Stimulated activated CD8-positive, alpha-beta memory T cell treated with anti-CD3 and anti-CD28 coated beads, Interleukin-7, amount 100 ng/mL, for 1 hour (primary cell): ENCODE measurements at places on chromosomes 3 and 15.

DNA sequence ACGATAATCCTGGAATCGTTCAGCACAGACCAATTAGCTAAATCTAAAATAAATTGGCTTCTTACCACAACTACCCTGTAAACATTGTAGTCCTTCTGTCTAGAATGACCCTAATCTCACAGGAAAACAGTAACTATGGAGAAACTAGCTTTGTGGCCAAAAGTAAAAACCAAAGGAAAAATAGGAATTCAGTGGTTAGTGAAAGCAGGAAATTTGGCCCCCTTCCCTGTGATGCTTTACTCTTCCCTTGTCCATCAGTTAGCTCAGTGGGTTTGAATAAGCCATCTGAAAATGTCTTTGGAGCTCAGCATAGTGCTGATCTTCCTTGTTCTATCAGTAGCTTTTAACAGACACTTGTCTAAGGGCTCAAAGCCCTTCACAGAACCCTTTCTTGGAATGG lies 1.6 kb downstream of the NMD3 start:
- DNase-seq, result no peak

- no peak for DNase-seq
These were observed 40.7 kb downstream of the SNRK start for GRCh38 chr3:43326891-43327581.

GRCh38 chr3:53978386-53978785 lies 86.7 kb upstream of the SELENOK start:
- no peak for DNase-seq

DNA sequence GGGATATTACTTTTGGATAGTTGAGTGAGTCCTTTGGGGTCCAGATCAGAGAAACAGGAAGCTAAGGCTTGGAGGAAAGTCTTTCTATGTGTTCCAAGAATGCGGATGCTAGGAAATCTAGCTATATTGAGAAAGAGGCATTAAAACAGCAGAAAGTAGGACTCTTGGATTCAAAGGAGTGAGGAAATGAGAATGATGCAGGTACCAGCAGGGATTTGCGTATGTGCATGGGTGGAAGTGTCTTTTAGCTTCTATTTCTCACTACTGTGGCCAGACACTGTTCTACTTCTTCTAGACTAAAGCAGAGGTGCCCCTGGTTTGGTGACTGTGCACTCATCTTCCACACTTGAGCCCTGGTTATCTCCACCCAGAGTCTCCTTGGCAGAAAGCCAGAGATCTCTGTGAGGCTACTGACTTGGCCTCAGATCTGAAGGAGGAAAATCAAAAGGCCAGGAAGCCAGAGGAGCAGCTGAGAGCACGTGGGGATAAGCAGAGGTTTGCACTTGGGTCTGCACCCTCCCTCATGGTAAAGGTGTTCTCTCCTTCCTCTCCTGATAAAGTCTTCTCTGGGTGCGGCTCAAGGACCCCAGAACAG lies 44.3 kb downstream of the ATP2B2 start:
- DNase-seq, result no peak

DNA sequence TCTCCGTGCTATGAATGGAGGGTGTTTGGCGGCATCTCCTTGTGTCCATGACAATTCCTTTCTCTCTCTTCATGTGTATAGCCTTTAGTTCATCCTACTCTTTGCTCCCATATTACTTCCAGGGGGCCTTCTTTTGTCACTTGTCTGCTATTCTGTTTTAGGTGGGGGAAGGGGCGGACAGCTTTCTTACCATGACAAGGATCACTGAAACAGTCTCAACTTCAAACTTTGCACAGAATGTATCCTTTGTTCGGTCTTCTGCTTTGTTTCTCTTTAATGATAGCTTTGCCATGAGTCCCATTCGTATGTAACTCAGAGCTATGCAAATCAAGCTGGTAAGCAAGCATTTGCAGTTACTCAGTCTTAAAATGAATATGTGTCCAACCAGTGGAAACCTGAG lies 294.2 kb downstream of the TIGIT start:
- no peak for DNase-seq

- DNase-seq, result no peak
These were observed 12.0 kb upstream of the TASOR start for GRCh38 chr3:56694867-56695683.

GRCh38 chr3:123644358-123644757 lies 59.5 kb upstream of the HACD2 start:
- DNase-seq, result no peak

DNA sequence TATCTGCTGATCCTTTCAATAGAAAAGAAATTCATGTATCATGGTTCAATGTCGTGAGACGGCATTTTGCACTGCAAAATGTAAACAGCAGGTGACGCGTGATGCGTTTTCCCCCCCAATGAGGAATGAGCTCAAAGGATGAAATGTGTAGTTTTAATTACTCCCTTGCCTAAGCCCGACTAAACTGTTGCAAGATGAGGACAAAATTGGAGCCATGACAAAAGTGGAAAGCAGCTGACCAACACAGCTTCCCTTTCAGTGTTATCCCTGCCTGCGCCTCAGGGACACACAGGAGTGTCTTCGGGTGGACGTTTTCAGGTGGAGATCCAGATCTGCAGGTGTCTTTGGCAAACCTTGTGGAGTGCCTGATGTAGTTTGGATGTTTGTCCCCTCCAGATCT lies 92.0 kb downstream of the GABRG3 start:
- no peak for DNase-seq

DNA sequence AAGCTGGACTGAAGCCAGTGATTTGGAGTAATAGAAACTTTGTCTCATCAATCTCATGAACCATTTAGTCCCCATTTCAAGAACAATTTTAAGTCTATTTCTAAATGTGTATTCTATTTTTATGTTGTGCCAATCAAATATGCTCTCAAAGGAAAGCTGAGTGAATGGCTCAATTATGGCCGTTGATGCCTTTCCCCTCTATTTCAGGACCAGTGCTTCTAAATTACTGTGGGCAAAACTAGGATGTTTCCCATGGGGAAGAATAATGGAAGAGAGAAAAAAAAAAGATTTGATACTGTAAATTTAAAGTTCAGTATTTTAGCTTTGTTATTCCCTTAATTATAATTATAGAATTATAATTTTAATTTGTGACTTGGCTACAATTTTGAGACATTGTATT lies 110.1 kb downstream of the CADM2 start:
- no peak for DNase-seq

- DNase-seq, result no peak
These were observed 4.1 kb upstream of the GPD1L start for GRCh38 chr3:32102289-32102688.

- no peak for DNase-seq
These were observed 334.4 kb upstream of the TRIM42 start for GRCh38 chr3:140343211-140344081.

- no peak for DNase-seq
These were observed 40.9 kb downstream of the FBN1 start for GRCh38 chr15:48604567-48604966.

GRCh38 chr3:95899494-95899893 lies 914.9 kb upstream of the EPHA6 start:
- DNase-seq, result no peak

GRCh38 chr3:175861916-175862315 lies 1002.8 kb downstream of the NAALADL2 start:
- no peak for DNase-seq

- DNase-seq, result no peak
These were observed 8.1 kb upstream of the OR5K1 start for GRCh38 chr3:98454929-98455328.

- no peak for DNase-seq
These were observed 211.9 kb downstream of the SV2B start for GRCh38 chr15:91311986-91312385.
